ENCODE measurements at places on chromosomes 1 and 21.

DNA sequence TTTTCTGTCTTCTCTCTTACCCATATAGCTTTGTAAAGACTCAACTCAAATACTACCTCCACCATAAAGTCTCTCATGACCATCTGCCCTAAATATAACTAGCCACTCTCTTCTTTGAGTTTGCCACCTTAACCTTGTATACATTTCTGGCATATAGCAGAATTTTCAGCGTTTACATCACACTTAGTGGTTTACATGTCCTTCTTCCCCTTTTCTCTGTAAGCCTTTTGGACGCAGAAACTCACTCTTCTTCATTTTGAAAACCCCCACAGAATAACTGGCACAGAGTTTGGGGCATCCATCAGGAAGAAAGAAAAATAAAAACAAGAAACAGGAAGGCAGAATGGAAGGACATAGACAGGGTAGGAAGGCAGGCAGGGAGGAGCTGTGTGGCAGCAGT is 131.8 kb upstream of the DUSP10 start:
- DNase-seq: no peak

DNA sequence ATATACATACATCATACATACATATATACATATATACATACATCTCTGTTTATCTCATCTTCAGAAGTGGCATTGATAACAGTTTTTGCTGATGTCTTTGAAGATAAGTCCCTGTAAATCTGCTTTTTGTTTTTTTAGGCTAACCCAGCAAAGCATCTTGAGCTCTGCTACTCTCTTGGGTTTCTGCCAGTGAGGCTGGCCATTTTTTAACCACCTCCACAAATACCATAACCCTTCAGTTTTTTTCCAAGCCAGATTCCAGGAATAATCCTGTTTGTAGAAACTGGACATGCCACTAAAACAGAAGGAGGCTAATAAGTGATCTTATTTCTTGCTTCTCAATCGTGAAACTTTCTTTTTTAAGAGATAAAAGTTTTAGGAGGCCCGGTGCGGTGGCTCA is 21.6 kb downstream of the SDHC start:
- DNase-seq: no peak

GRCh38 chr21:26977746-26978145 is 10.9 kb upstream of the ADAMTS5 start:
- no peak for DNase-seq

DNA sequence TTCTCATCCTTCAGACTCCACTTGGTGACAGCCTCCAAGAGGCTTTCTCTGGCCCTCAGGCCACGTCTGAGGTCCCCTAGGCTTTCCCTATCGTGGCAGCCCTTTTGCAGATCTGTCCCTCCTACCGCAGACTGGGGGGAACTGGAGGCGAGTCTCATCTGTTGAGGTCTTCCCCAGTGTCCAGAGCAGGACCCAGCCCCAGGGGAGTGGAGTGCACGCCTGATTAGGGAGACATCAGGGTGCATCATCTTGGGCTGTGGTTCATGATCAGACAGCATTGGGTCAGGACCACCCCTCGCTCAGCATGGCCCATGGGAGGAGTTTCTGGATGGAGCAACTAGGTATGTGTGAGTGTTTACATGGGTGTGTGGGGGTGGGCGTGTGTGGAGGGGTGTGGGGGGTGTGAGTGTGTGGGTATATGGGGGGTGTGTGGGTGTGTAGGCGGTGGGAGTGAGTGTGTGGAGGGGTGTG is 8.5 kb upstream of the MATN1 start:
- no peak for DNase-seq

GRCh38 chr1:183161391-183161790 is 24.7 kb upstream of the LAMC2 start:
- no peak for DNase-seq

DNA sequence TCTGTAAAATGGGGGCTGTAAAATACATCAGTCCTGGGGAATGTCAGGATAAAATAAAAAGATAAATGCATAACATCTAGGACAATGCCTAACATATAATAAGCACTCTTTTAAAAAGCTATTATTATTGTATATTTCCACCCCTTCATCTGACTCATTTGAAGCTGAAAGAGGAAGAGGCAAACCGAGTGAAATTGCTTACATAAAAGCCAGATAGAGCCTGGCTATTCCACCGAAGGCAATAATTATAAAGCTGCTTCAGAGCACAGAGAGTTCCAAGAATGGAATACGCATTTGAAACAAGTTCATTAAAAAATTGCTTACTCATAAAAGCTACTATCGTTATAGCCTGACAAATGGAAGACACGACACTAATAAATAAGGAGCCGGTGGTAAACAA is 186.1 kb upstream of the CAMK1G start:
- DNase-seq: no peak

DNA sequence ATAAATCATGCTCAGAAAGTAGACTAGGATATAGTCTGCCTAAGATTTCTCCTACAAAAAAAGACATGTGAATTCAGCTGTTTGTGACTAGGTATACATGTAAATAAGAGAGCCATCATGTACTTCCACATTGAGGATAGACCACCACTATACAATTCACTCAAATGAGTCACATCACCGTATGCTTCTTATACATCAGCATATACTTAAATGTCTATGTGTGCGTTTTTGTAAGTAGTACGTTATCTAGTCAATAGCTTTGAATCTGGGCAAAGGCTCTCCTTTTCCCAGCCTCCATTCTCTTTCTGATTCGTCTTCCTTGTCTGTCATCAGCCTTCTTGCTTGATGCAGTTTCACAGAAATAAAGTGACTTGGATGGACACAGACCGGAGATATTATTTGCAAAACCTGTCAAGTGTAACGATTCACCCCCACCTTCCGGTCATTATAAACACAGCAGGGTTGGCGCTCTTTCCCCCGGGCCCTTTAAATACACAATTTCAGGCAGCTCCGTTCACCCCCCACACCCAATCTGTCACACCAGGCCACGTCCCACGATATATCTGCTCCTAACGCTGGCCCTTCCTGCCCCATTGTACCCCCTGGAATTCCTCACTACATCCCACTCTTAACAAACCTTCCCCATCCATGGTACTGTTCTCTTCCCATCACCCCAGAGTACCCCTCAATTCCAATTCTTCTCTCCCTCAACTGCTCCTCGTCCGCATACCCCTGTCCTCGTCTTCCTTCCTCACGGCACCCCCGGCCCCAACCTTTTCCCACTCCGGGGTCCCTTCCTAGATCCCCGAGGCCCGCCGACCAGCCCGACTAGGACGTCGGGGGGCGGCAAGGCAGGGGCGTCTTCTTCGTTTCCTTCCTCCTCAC is 636 bp downstream of the VAMP4 start:
- DNase-seq: peak; percentile 25

- no peak for DNase-seq
Measured at GRCh38 chr1:110239441-110240430, 29.6 kb downstream of the KCNC4 start.

DNA sequence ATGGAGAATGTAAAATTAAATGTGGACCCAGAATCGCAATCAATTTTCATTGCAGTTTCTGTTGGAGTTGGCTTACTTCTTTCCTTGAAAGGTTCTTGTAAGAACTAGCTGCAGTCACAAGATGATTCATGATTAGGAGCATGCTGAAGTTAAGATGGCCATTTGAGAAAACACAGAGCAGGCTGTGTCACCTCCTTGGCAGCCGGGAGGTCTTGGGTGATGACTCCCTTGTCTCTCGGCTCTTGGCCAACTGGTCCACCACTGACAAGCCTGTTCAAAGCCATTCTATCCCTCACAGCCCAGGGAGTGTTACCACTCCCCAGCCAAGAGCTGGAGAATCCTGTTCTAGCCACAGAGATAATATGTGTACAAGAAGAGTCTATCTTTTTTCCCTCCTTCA is 40.6 kb downstream of the OPTC start:
- DNase-seq: no peak

DNA sequence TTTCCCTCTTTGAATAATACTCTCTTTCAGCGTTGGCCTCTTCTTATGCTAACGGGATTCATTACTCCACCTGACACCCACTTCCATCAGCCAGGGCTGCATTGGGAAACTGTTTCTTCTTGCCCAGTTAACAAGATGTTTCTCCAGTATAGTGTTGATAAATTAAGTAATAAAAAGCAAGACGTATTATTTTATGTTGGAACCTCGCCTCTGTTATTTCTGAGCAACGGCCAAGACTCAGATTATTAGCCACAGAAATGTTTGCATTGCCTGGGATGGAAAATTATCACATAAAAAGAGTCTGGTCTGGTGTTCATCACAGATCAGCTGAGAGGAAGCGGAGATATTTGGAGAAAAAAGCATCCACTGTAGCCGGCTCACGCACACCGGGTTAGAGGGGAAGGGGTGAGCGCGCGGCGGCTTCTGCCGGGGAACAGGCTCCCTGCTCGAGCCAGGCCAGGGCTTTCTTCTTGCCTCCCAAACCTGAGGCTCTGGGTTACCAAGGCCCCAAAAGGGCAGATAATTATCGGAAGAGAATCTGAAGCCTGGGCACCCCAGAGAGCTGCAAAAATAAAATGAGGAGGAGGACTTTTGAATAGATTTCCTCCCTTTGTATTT is 189.5 kb downstream of the PRDM16 start:
- no peak for DNase-seq

GRCh38 chr1:56495538-56495937 is 83.8 kb downstream of the PLPP3 start:
- no peak for DNase-seq

DNA sequence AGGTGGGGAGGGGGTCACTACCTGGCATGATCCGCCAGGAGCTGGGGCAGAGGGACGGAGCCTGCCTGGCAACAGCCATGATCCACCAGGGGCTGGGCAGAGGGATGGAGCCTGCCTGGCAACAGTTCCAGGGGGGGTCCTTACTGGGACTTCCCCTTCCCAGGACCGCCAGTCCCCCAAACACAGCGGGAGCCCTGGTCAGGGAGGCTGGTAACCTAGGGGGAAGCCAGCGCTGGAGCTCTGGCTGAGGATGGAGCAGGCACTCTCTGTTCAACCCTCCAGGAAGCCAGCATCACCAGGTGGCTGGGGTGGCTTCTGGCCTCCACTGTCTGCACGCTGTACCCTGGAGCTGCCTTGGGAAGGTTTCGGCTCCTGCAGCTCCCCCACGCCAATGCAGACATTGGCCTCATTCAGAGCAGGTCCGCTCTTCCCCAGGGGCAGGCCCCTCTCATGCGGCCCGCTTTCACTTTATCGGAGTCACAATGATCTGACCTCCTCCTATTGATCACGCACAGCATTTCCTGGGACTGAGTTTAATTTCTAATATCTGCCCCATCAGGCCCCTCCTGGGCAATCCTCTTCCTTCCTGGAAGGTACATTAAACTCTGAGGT is 68.4 kb upstream of the ABCG1 start:
- DNase-seq: no peak

DNA sequence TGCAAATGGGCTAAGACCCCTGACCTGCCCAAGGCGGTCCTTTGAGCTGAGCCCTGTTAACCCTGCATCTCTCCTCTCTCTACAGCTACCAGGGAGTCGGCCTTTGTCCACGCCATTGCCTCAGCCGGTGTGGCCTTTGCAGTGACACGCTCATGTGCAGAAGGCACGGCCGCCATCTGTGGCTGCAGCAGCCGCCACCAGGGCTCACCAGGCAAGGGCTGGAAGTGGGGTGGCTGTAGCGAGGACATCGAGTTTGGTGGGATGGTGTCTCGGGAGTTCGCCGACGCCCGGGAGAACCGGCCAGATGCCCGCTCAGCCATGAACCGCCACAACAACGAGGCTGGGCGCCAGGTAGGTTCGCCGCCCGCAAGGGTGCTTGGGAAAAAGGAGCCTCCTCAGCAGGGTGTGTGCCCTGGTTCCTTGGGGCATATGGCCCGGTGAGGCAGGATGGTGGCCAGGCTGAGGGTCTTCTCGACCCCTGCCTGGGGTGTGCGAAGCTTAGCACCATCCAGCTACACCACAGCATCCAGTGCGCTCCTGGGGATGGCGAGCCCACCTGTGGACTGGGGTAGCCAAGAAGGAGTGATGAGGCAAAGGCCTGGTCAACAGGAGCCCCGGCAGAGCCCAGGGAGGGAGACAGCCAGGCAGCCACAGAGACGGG is 31.8 kb upstream of the ARF1 start:
- no peak for DNase-seq

GRCh38 chr1:12314333-12314903 is 84.6 kb downstream of the VPS13D start:
- no peak for DNase-seq

- peak; percentile 25 for DNase-seq
Measured at GRCh38 chr1:234845097-234845660, 235.2 kb upstream of the IRF2BP2 start.

- DNase-seq: no peak
Measured at GRCh38 chr1:78591971-78592370, 28.3 kb upstream of the IFI44L start.

GRCh38 chr1:154329551-154330131 is 4.3 kb downstream of the ATP8B2 start:
- DNase-seq: no peak

Measured in activated CD4-positive, alpha-beta T cell treated with anti-CD3 and anti-CD28 coated beads, Interleukin-2, amount 50 U/mL, for 24 hours (primary cell).